Stimulated activated CD4-positive, alpha-beta T cell treated with anti-CD3 and anti-CD28 coated beads, Interleukin-15, amount 100 ng/mL, for 1 hour (primary cell): ENCODE measurements at places on chromosomes 6 and 20.

GRCh38 chr6:20533746-20534294 is 437 bp upstream of the CDKAL1 start:
- no peak for DNase-seq

DNA sequence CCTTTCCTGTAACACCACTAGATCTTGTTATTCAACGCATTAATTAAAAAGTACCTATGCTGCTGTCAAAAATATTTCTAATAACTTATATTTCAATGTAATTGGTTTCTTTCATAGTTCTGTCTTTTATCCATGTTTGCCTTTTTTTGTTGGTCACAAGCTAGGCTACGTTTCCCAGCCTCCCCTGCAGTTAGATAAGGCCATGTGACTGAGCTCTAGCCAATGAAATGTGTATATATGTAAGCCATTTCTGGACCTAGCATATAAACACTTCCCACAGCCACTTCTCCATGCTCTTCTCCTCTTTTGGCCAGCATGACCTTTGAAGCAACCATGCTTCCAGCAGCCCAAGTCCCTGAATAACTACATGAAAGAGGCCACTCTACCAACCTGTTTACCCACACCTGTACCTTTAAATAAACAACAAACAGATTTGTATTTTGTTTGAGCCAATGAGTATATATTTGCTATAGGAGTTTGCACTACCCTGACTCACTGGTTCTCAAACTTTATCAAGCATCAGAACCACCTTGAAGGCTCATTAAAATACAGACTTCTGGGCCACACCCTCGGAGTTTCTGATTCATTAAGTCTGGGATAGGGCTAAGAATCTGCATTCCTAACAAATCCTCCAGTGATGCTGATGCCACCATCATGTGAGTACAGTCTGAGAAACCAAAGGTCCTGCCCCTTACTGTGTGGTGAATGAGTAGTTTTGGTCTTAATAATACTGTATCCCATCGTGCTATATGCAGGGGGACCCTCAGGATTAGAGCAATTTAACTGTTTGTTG is 45.6 kb upstream of the BEND6 start:
- DNase-seq: no peak

DNA sequence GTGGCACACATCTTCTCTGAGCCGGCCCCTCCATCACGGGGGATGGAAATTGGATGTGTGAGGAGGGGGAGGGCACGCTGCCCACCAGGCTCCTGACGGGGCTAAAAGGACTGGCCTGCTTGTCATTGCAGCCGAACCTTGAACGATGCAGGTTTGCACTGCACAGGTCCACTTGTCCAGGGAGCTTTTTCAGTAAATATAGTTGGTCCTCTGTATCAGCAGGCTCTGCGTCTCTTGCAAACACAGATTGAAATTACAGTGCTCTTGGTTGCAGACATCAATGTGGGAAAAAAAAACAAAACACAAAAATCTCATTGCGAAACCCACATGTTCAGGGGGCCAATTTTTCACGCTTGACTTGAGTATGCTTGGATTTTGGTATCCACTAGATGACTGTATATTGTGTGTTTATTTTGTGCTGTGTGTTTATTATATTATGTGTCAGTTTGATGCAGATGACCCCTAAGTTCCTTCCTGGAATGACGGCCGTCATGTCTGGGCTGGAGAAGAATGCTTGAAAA is 29.2 kb downstream of the ERMARD start:
- no peak for DNase-seq

DNA sequence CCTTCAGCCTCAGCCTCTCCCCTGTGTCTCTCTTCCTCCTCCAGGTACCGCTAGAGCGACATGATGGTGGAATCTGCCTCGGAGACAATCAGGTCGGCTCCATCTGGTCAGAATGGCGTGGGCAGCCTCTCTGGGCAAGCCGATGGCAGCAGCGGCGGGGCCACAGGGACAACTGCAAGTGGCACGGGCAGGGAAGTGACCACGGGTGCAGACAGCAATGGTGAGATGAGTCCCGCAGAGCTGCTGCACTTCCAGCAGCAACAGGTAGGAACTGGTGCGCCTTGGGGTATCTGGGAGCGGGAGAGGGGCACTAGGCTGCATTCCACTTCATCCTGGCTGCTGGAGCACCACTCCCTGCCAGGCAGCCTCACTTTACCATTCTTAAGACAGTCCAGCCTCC is 19.5 kb downstream of the FOXP4 start:
- no peak for DNase-seq

DNA sequence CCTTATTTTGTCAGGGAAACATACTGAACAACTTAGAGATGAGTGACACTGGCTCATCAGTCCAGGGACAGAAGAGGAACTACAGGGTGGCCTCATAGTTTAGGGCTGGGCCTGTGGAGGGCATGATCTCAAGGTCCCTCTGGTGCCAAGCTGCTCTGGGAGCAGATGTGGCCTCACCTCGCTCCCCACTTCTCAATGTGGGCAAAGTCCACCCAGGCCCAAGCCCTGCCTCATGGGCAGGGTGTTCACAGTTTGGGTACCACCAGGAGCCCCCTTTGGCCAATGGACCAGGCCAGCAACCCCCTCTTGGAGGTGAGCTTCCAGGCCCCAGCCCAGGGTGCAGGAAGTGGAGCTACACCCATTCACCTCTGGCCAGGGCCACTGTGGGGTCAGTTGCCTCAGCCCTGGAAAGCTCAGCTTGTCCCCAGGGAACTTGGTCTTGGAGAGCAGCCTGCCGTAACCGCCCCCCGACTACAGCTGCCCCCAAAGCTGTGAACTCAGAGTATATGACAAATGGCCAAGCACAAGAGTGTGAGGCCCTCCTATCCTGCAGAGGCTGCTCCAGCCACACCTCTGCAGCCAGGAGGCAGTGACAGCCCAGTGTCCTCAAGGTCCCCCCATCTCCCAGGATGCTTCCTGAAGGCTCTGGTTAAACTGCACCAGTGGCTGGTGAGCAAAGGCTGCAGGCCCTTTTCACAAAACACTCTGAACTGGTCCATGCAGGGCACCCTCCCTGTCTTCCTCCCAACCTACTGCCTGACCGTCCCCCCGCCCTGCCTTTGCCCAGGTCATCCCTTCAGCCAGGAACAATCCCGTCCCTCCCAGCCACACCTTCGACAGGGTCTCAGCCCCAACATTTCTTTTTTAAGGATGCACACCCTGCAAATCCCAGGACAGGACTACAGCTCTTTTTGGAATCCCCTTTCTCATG is 3.6 kb downstream of the ADISSP start:
- no peak for DNase-seq

GRCh38 chr6:7805078-7805849 is 79.4 kb downstream of the BMP6 start:
- no peak for DNase-seq

DNA sequence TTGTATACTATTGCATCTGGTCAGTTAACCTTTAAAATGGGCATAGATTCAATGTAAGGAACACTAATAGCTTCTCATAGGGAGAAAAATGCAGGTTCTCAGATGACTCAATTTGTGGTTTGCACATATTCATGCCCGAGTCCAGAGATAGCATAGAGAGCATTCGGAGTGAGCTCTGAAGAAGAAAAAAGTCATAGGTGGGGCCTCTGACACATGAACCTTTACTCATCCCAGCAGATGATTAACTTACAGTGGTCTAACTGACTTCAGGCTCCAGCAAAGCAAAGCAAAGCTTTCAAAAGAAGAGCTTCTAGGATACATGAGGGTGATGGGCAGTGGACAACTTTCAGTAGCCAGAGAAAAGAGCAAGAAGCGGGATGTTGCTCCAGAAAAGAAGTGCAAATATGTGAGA is 55.3 kb upstream of the BTN3A2 start:
- no peak for DNase-seq

DNA sequence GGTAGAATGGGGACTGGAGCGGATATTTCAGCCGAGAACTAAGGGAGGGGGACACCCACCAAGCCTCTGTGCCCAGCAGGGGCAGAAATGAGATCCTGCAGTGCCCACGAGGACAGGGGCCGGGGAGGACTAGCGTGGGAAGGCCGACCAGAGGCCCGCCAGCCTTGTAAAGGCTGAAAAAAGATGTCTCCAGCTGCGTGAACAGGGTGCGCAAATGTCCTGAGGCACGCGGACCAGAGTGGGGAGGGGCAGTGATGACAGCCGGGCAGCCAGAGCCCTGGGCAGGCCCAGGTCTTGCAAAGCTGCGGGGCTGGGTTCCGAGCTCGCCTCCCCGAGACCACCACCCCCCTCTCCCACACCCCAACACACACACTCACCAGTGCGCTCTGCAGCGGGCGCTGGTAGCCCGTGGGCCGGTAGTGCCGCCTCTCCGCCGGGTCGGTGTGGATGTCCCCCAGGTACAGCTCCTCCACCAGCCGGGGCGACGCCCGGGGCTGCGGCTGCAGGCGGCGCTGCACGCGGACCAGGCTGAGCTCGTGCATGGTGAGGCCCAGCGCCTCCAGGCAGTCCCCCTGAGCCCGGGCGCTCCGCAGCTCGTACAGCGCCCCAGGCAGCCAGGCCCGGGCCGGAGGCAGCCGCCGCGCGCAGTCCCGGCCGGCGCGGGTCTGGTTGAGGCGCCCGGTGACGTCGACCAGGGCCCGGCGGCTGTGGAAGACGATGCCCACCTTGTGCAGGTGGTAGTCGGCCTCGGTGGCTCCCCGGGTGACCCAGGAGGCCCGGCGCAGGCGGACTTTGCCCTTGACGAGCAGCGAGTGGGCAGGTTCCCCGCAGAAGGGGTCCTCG is 48.2 kb downstream of the APCDD1L start:
- DNase-seq: no peak

- DNase-seq: no peak
Observed at GRCh38 chr6:139905404-139906052, 531.1 kb upstream of the CITED2 start.

DNA sequence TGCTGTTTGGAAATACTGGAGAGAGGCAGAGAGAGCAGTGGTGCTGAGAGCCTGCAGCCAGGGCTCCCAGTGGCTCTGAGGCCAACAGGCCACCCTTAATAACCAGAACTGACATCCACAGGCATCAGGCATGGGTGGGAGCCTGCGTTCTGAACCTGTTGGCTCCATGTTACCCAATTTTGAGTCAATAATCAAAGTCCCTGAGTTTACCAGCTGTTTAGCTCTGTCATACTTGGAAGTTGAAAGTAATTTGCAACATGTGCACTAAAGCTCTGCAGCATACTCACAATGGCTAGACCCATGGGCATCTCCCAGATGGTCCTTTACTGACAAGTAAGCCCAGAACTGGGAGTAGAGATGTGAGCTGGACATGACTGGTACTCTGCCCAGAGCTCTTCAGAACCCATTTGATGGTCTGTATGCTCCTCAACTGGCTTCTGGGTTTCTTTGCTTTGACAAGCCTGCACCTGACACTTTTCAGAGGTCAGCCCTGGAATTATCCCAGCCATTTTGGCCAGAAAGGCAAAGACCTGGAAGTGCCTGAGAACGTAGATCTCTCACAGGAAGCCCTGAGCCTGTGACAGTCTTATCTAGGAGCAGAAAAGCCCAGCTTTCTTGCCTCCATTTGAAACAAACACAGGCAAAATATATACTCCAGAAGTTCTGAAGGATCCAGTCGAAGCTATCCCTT is 122.4 kb upstream of the CITED2 start:
- DNase-seq: no peak

DNA sequence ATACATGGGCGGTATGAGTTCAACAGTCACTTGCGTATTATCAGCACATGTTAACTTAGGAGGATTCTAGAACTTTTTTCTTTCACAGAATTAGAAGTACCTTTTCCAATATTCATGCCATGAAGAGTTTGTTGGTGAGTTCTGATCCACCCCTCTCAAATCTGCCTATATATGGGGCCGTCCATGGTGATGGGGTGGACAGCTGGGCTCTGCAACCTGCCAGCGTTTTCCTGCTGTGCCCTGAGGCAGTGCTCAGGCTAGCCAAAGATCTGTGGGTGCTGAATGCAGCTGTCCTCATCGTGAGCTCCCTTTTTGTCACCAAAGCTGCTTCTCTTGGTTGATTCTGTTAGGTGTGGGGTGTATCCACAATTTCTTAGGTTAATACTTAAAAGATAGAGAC is 88.7 kb downstream of the THBS2 start:
- DNase-seq: no peak

GRCh38 chr20:62843656-62844055 is 18.0 kb downstream of the TCFL5 start:
- DNase-seq: no peak
